Frontal cortex (tissue), 4 donors: ENCODE measurements at places on chromosomes 11 and 22. TPM values are rescaled to one million over a fixed set of nuclear protein-coding genes. Genes with fewer than 3 reads are reported as not detected.

Gene API5
- total RNA-seq: 99.9 TPM

Gene FJX1
- 50.1 TPM for total RNA-seq

Gene SEC14L6
- 0.82 TPM for total RNA-seq

Gene GVQW3
- total RNA-seq: 16.3 TPM

Gene CBY1
- 18.3 TPM for total RNA-seq

Gene HOATZ
- total RNA-seq: not detected

Gene MPST
- 22.0 TPM for total RNA-seq

Gene SCGB1D2
- total RNA-seq: not detected

Gene C11orf42
- total RNA-seq: not detected

Gene ANO5
- 22.0 TPM for total RNA-seq

Gene SLC25A45
- 0.41 TPM for total RNA-seq

Gene PRG3
- total RNA-seq: not detected

Gene SHANK2
- 24.5 TPM for total RNA-seq

Gene EIF3D
- total RNA-seq: 205 TPM

Gene RBFOX2
- 390 TPM for total RNA-seq

Gene RELT
- total RNA-seq: 2.0 TPM

Gene GDPD4
- not detected for total RNA-seq

Gene SCGB1A1
- not detected for total RNA-seq

Gene MEI1
- 0.41 TPM for total RNA-seq

Gene NLRP14
- 0.41 TPM for total RNA-seq

Gene OR4A16
- total RNA-seq: not detected

Gene AKIP1
- 22.4 TPM for total RNA-seq

Gene HTR3B
- total RNA-seq: 0.41 TPM
